Stimulated activated CD8-positive, alpha-beta memory T cell treated with anti-CD3 and anti-CD28 coated beads, Interleukin-15, amount 100 ng/mL, for 48 hours (primary cell): ENCODE measurements at places on chromosomes 3 and 15.

- DNase-seq: no peak
Observed at GRCh38 chr3:54874816-54875556, 52.9 kb downstream of the LRTM1 start.

- DNase-seq: no peak
Observed at GRCh38 chr3:191051037-191051436, 148.0 kb upstream of the OSTN start.

DNA sequence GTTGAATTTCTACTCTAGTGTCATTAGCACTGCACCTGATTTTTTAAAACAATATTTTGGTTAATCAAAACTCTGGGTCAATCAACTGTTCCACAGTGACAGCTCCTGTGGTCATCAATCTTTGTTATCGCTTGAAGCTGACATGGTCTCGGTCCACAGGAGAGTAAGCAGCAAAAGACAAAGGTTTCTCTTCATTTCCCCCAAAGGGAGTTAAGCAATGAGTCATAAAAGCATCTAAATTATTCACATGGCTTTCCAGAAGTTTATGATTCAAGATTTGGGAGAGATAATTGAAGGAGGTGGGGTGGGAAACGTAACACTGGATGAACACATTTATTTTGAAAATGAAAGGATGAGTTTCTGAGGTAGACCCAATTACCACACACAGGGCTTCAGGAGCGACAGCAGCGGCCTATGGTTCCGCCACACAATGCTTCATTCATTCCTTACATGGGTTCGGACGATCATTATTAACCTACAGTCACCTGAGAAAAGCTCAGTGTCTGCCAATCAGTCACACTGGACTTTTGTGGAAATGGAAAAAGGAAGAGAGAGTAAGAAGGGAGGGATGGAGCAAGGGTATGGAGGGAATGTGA, 505.1 kb downstream of the FHIT start:
- DNase-seq: no peak

- no peak for DNase-seq
Observed at GRCh38 chr15:39479911-39480310, 101.0 kb upstream of the THBS1 start.

GRCh38 chr3:32296251-32297204, 58.0 kb downstream of the CMTM8 start:
- no peak for DNase-seq

DNA sequence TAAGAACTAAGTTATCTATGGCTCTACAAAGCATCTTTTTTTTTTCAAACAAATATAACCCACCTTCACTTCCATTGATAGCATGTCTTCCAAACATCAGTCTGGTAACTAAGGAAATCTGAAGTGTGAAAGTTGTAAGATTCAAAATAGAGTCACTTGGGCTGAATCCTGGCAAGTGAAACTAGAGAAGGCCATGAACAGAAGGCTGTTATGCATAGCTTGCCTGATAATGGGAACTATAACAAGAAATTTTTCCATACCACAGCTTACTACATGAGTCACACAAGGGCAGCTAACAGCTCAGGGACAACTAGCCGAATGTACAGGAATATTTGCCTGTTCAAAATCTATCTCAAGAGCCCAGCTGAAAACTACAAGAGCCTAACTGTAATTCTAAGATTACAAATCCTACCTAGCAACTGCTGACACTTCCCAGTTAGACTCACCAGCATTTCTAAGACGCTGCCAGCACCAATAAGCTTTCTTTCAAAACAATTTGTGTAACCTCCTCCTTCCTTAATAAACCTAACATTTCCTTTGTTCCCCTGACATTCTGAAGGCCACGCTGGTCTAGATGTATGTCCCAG, 1066.5 kb downstream of the PLOD2 start:
- DNase-seq: no peak

DNA sequence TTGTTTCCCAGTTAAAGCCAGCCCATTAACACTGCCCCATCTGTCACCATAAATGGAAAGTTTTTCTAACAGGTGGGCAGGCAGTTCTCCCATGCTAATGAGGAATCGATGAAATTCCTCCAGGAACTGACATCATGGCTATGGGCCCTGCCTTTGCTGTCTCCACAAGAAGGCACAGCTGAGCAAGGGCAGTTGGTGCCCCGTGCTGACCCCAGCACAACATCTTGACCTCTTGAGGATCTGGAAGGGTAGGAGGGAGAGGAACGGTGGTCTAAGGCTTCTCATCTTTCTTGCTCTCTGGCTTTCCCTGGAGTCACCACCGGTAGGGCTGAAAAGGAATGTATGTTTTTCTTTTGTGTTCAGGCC, 46.7 kb downstream of the CHCHD6 start:
- DNase-seq: no peak

DNA sequence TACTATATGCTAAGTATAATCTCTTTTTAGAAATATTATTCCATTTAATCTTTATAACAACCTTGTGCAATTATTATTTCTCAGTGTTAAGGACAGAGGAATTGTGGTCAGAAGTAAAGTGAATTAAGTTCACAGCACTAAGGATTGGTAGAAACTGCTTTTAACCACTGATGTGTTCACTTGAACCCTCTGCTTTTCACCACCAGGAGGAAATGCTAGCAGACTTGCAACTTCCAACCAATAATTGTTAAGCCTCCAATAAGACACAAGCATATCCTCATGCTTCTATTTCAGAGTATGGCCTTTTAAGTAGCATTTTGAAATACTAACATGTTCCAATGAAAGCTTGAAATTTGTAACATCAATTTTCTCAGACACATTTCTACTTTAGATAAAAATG, 527.4 kb downstream of the SI start:
- no peak for DNase-seq

DNA sequence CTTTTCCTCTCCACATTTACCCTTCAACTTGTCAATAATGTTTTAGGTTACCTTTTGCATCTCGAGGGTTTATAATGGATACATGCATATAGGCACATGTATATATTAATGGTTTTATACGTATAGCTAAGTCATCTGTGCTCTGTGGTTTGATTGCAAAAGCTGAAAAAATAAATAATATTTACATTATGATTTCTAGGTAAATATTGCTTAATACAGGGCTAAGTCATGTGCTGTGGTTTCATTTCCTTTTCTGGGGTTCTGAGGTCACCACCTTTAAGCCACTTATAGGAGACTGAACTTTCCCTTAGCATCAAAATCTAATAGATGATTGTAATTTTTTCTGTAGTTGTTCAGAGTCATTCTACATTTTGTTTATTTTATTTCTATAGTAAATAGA, 33.1 kb downstream of the LPP start:
- DNase-seq: no peak

GRCh38 chr3:156865732-156866131, 39.6 kb downstream of the LEKR1 start:
- DNase-seq: no peak

GRCh38 chr3:6965881-6966280, 105.0 kb downstream of the GRM7 start:
- DNase-seq: no peak

GRCh38 chr3:151174351-151174750, 28.7 kb downstream of the GPR171 start:
- no peak for DNase-seq

DNA sequence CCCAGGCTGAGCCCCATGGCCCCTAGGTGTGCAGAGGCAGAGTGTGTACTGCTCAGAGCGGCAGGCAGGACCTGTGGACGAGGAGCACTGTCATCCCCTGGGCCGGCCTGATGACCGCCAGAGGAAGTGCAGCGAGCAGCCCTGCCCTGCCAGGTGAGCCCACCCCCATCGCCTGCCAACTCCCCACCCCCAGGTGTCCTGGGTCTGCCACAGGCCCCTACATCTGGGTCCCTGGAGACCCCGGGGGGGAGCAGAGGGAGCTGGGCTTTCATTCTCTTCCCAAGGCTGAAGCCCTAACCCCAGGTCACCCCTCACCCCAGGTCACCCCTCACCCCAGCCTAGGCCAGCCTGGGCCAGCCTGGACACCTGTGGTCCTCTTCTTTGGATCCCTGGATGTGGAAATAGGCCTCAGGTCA, 93.1 kb downstream of the TBC1D2B start:
- no peak for DNase-seq

- no peak for DNase-seq
Observed at GRCh38 chr3:179967622-179968021, 69.1 kb downstream of the PEX5L start.

DNA sequence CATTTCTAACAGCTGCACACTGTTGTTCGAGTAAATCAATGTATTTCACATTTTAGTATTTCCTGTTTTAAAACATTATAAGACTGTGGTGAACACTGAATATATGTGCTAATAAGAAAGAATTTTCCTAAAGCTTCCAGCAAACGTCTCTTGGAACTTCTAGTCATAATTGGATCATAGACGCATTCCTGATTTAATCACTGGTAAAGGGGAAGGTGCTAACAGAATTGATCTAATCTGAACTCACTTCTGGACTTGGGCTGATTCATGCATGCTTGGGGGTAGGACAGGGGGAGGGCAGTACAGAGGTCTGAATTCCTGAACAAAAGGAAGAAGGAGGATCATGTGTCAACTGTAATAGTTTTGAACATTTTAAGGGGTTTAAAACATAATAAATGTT, 7.3 kb upstream of the LEKR1 start:
- no peak for DNase-seq

GRCh38 chr3:61668317-61668864, 107.0 kb downstream of the PTPRG start:
- DNase-seq: no peak

GRCh38 chr3:186953011-186953487, 22.7 kb downstream of the ST6GAL1 start:
- DNase-seq: no peak

- DNase-seq: no peak
Observed at GRCh38 chr15:70153921-70154717, 56.4 kb upstream of the TLE3 start.

DNA sequence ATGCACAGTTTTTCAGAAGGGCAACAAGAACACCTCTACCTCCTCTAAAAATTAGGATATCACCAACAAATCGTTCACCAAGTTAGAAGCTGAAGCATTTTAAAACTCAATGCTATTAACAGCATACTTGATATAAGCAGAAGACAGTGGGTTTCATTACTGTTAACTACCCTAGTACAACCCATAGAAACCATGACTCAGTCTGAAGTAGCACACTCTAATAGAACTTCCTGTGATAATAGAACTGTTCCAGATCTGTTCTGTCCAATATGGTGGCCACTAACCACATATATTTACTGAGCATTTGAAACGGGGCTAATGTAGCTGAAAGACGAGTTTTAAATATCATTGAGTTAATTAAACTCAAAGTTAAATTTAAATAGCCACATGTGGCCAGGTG, 1075.6 kb downstream of the FHIT start:
- no peak for DNase-seq

GRCh38 chr3:150469931-150470740, 62.0 kb downstream of the TSC22D2 start:
- DNase-seq: no peak

DNA sequence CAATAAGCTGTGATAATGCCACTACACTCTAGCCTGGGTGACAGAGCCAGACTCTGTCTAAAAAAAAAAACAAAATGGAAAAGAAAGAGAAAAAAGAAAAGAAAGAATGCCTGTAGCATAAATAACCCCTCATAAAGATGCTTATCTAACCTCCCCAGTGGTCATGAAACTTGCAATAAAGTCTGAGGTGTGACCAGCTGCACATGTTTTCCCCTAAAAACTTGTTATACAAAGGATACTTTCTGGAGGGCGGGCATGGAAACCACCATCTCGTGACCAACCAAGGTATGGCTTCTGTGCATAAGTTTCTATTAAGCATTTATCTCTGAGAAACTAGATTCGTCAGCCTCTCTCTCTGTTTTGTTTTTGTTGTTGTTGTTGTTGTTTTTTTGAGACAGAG, 21.8 kb downstream of the CCDC32 start:
- DNase-seq: no peak

DNA sequence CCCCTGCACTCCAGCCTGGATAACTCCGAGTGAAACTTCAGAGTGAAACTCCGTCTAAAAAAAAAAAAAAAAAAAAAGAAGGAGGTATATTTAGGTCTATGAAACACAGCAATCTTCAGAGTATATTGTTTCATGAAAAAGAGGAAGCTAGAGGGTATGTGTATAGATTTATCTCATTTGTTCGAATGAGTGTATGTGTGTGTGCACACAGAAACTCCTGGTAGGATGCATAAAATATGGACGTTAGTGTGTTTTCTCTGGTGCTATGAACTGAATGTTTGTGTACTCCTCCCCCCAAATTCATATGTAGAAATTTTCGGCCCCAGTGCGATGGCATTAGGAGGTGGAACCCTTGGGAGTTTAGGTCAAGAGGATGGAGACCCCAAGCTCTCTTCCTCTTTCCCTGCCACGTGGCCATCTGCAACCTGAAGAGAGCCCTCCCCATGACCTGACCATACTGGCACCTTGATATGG, 98.6 kb upstream of the KLF13 start:
- no peak for DNase-seq

- no peak for DNase-seq
Observed at GRCh38 chr15:101600035-101600434, 52.1 kb downstream of the TM2D3 start.

- no peak for DNase-seq
Observed at GRCh38 chr15:37756407-37756806, 178.0 kb upstream of the TMCO5A start.

DNA sequence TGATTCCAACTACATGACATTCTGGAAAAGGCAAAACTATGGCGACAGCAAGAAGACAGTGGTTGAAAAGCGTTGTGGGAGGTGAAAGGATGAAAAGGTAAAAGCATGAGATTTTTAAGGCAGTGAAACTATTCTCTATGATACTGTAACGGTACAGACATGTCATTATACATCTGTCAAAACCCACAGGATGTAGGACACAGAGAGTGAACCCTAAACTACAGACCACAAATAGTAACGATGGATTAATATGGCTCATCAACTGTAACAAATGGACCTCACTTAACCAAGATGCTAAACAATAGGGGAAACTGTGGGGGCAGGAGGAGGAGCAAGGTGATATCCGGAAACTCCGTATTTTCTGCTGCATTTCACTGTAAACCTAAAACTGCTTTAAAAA, 39.1 kb downstream of the MYO9A start:
- DNase-seq: no peak

DNA sequence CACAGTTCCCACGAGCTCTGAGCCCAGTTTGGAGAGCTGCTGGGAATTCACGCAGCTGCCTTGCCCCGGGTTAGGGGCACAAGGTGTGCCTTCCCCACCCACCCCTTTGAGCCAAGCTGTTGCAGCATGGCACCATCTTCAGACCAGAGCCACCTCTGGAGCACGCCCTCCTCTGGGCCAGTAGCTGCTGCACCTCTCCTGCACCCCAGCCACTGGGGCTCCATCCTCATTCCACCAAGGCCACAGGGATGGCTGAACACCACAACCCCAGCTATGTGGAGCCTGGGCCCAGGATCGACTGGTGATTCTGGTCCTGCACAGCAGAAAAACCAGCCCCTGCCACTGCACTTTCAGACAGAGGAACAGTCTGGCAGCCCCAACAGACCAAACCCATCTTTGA, 25.7 kb downstream of the TUBGCP5 start:
- no peak for DNase-seq

DNA sequence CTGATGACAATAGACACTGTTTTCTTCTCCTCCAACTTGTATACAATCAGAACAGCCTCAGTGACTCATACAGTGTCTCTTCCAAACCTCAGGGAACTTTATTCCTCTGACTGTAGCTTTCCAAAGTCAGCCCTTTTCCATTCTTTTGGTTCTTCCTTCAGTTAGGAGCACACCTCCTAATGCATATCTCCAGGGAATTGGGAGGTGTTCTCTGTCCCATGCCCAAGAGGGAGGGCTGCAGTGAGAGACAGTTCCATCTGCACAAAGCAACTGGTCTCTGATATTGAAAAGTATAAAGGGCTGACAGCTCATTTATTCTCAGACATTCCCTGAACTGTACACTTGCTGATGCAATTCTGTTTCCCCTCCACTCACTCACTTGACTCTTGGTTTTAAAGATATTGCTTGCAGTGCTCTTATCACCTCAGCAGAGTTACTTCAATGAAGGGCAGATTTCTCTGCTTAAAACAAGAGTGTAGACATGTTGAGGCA, 337.8 kb upstream of the TBC1D5 start:
- no peak for DNase-seq
